ENCODE measurements at places on chromosomes 5 and 9. TPM values are rescaled to one million over a fixed set of nuclear protein-coding genes. Genes with fewer than 3 reads are reported as not detected.
A peak's percentile ranks its signal among the peaks of the same experiment; 100 is the strongest.

Gene CDC14B
- 18.6 TPM for total RNA-seq

DNA sequence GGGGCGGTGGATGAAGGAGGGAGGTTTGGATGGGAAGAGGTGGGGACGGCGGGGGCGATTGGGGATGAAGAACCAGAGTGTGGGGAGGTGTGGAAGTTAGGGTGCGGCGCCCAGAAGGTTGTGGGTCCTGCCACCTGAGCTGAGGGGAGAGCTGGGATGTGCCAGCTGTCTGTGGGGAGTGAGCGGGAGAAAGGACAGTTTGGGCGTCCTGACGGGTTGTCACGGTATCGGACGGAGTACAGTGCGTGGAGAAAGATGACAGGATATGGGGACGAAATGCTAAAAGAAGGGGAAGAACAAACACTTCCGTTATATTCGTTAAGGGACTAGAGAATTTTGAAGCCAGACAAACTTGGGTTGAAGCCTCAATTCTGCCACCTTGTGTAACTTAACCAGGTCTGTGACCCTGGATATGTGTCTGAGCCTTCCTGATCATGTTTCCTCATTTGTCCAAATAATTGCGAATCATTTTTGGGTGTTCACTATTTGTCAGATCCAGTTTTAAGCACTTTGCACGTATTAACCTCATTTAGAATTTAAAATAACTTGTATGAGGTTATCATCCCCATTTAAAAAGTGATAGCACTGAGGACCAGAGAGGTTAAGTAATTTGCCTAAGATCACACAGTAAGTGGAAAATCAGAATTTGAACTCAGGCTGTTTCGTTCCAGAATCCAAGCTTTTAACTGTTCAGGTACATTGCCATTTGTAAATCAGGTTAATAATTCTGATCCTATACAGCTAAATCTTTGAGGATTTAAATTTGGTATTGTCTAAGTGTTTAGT lies 689 bp downstream of the CNTRL start:
- DNase-seq = no peak

DNA sequence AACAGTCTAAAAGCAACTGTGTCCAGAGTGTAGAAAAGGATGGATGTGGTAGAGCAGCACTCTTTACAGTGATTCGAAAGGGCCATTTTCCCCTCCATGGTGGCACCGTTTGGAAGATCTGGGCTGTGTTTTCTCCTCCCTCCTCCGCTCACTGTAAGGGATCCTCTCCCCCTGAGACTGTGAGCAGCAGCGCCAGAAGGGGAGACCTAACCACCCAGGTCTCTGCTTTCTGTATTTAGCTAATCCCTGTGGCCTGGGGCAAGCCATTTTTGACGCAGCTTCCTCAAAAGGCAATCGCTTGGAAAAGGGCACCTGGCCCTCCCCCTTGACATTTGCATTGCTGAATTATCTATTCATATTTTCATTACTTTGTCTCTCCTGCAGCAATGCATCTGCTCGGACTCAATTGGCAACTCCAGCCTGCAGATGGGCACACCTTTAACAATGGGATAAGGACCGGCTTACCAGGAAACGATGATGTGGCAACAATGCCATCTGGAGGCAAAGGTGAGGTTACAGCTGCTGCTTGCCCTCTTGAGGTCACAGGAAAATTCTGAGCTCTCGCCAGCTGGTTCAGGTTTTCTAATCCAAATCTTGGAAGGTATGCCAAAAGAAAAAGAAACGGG lies 244.3 kb upstream of the WWC1 start:
- no peak for DNase-seq

GRCh38 chr9:130555968-130556367 lies 23.4 kb upstream of the FUBP3 start:
- DNase-seq = no peak

DNA sequence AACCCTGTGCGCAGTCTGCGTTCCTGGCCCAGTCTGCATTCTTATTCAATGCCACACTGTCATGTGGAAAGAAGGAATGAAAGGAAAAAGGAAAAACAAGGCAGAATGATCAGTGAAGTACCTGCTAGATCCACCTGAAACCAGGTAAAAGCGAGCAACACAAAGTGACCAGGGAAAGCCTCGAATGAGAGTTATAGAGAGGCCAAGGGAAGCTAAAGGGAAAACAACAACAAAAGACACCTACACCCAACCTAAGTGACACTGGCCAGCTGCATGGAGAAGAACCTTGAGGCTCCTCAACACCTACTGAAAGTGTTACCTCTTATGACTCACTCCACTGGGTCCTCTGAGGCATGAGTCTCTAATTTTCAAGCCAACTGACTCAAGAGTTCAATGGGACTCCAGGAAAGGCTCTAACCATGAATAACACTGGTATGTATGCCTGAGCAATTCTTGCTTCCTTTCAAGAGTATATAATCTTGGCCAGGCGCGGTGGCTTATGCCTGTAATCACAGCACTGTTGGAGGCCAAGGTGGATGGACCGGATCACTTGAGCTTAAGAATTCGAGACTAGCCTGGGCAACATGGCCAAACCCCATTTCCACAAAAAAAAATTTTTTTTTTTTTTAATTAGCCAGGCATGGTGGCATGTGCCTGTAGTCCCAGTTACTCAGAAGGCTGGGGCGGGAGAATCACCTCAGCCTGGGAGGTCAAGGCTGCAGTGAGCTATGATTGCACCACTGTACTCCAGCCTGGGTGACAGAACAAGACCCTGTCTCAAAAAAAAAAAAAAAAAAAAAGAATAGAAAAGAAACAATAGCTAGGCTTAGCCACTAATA lies 29.0 kb downstream of the MTMR12 start:
- no peak for DNase-seq

DNA sequence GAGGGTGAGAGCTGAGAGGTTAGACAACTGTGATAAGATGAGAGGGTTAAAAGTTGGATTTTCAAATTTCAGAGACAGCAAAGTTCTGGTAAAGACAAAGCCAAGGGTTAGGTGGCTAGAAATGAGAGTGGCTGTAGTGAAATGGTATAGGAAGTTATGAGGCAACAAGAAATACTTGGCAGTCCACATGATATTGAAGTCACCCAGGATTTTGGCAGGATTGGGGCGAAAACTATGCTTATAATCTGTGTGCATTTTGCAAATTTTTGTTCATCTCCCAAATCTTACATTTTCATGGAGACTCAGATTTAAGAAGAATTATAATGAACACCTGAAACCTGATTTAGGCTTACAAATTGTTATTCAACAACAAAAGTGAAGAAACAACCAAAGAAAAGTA lies 35.6 kb downstream of the C9 start:
- no peak for DNase-seq

DNA sequence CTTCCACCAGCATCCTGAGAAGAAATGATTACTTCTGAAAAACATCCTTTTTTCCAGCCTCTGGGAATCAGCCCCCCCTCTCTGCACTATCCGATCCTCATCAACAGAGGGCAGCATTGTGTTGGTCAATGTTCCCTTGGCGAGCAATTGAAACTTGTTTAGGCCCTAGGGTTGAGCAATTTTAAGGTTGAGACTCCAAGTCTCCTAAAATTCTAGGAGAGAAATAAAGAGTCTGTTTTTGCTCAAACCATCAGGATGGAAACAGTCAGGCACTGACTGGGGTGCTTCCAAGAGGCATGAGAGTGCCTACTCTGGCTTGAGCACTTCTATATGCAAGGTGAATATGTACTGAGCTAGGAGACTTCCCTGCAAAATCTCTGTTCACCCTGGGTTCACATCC lies 12.4 kb upstream of the CYFIP2 start:
- DNase-seq = no peak

GRCh38 chr5:127536687-127537086 lies 19.2 kb downstream of the PRRC1 start:
- no peak for DNase-seq

- DNase-seq = no peak
These were observed 70.9 kb upstream of the KLF9 start for GRCh38 chr9:70485273-70485858.

DNA sequence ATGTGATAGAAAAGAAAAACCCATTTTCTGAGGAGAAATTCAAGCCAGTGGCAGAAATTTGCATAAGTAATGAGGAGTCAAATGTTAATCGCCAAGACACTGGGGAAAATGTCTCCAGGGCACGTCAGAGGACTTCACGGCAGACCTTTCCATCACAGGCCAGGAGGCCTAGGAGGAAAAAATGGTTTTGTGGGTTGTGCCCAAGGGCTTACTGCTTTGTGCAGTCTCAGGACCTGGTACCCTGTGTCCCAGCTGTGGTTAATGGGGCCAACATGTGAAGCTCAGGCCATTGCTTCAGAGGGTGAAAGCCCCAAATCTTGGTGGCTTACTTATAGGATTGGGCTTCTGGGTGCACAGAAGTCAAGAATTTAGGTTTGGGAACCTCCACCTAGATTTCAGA lies 54.8 kb upstream of the ADAMTS2 start:
- peak; percentile 21 for DNase-seq

GRCh38 chr5:173496129-173496882 lies 120.1 kb downstream of the BOD1 start:
- peak; percentile 62 for DNase-seq

DNA sequence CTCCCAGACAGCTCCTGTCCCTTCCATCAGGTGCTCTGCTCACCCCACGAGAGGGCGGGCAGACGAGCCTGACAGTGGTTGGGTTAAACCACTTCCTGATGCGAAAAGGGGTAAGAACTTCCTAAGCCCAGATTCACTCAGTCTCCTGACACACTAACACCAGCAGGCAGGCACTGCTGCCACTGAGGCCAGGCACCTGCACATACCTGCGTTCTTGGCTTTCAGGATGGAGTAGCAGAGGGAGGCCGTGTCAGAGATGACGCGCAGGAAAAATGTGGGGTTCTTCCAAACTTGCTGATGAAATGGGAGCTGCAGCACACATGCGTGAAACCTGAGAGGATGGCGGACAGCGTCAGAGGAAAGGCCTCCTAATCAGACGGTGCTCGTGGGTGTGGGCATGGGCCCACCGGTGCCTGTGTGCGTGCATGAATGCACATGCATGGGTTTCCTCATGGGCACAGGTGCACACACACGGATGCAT lies 29.9 kb downstream of the SLC6A18 start:
- DNase-seq = no peak
